ENCODE measurements at places on chromosomes 6 and 20. TPM values are rescaled to one million over a fixed set of nuclear protein-coding genes. Genes with fewer than 3 reads are reported as not detected.

GRCh38 chr6:167661552-167662044 is 165.1 kb upstream of the AFDN start:
- DNase-seq, result no peak

DNA sequence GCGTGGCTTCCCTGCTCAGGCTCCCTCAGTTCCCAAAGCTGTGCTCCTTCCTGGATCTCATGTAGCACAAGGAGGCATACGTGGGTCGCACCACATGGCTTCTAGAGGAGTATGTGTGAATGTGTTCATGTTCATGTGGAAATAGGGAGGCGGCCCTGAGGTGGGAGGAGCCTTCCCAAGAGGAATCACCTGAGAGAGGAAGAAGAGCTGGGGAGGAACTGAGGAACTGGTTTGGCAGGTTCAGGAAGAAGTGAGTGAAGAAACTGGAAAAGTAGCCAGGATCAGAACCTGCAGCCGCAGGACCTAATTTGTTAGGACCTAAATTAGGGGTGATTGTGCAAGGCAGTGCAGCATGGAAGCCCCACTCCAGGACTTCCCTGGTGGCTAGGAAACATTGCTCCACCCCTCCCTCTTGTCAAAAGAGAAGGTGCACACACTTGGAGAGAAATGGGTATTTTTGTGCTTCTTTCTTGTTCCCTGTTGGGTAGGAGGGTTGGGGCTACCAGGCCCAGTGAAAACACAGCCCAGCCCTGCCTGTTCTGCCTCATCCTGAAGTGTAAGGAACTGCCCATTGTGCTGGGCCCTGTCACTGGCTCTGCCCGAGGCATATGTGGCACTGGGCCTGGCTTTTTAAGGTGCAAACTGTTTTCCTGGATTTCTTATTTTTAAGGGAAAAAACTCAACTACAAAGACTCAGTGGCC is 20.7 kb downstream of the SYNJ2 start:
- DNase-seq, result no peak

DNA sequence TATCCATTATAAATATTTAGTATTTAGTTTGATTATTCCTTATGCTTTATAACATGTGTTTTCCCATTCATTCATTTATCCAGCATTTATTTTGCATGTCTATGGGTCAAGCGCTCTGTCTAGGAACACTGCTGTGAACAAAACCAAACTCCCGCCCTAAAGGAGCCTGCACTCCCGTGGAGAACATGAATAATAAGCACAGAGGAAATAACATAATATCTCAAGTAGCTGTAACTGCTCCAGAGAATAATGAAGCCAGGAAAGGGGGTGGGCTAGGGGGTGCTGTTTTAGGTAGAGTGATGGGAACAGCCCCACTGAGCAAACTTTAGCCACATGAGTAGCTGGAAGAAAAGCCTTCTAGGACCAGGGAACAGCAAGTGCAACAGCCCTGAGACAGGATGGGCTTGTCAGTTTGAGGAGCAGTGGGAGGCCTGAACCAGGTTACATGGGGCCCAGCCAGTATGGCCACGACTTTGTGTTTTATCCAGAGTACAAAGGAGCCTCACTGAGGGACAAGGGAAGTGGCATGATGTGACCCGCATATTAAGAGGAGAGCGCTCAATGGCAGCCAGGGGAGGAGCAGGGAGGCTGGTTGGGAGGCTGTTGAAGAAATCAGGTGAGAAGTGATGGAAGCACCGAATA is 24.4 kb upstream of the PRND start:
- no peak for DNase-seq

DNA sequence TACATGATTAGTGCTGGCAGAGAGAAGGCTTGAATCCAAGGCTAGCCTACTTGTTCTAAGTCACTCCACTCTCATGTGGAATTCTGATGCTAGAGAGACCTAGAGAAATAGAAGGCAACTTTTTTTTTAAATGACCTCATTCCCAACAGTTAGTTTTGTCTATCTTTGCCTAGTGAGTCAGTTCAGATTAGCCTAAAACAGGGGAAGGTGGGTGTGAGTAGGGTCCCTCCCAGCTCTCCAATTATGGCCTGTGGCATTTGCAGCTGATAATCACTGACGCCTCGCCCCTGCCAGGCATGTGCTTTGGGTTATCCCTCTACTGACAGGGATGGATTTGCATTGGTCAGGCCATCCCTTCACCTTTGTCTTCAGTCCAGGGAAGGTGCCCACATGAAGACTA is 13.6 kb downstream of the TXLNB start:
- no peak for DNase-seq

DNA sequence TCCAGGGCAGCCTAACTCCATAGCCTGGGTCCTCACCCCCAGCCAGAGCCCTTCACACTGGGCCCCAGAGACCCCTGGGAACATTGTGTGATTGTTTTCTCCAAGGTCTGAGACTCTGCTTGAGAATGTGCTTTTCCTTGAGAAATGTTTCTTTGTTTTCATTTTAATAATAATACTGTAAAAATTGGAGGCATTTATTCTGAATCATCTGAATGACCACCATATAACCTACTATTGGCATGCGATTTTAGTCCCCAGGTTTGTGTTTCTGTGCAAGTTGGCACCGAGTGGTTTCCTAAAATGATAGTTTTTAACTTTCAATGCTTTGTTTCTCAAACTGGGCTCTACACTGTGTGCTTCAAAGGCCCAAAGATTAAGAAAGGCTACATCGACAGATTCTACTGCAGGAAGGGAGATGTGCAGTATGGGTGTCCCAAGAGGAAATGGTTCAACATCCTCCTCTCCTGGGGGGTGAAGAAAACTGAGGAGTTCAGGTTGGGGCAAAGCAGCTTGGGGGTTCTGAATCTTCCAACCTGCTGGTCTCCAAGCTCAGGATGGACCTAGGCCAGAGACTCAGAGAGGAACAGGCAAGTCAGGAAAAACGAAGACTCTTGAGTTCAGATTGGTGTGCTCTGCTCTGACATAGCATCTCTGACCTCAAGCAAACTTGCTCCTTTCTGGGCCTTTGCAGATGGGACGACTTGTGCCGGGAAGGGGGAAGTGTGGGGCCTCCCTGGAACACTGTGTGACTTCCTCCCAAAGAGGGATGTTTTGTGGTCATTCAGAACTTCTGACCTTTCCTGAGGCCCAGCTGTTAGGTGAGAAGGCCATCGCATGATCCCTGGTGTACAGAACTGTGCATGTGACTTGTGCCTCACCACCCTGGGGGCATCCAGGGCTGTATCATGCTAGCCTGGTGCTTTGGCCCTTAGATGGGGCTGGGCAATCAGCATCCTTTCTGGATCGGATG is 31.0 kb downstream of the DAAM2 start:
- no peak for DNase-seq

DNA sequence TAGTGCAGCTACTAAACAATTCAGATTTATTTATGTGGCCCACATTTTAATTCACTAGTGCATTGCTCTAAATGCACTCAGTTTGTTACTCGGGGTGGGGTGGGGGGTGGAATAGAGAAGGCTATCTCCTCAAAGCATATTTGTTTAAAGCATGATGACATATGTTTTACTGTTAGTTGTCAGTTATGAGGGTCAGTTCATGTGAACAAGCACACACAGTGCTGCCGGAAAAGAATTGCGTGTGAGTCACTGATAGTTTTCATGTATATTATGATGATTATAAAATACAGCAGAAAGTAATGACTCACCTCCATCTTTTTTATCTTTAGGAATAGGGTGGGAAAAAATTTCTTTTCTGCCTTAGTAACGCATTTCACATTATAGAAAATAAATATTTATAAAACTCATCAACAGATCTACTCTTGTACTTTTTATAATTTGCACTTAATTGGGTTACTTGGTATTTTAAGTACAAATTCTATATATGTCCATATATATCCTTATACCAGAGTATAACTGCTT is 42.2 kb upstream of the STXBP5 start:
- DNase-seq, result no peak

GRCh38 chr20:44448753-44449546 is 26.7 kb upstream of the TTPAL start:
- peak; percentile 79 for DNase-seq

- DNase-seq, result no peak
These were observed 54.5 kb upstream of the MRPS10 start for GRCh38 chr6:42271834-42272805.

GRCh38 chr6:81690073-81690472 is 62.4 kb downstream of the TENT5A start:
- no peak for DNase-seq

The RSPO3 gene
- total RNA-seq, result not detected

GRCh38 chr6:29679962-29680361 is 990 bp downstream of the ZFP57 start:
- no peak for DNase-seq

DNA sequence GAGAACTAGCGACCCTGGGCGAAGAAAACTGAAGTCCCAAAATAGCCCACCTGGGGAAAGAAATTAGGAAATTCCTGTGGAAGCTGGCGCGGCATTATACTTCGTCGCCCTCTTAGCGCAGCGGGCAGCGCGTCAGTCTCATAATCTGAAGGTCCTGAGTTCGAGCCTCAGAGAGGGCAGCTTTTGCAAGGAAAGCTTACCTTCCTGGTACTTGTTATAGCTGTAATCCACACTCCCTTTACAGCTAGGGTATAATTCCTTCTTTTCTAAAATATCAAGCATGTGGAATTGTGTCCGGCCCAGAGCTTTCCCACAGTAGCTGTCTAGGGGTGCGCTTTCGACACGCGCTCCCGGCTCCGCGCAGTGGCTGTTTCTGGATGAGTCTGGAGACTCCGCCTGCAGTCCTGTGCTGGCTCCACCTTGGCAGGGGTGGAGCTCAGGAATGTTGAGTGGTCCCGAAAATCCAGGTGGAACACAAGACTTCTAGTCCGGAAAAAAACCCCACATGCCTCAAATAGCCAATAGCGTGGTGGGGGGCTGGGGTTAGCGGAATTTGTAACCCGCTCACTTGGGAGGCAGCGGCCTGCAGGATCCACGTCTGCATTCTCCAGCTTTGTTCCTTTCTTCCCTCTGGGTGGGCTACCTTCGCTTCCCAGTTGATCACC is 83.7 kb upstream of the ZNF322 start:
- peak; percentile 72 for DNase-seq

DNA sequence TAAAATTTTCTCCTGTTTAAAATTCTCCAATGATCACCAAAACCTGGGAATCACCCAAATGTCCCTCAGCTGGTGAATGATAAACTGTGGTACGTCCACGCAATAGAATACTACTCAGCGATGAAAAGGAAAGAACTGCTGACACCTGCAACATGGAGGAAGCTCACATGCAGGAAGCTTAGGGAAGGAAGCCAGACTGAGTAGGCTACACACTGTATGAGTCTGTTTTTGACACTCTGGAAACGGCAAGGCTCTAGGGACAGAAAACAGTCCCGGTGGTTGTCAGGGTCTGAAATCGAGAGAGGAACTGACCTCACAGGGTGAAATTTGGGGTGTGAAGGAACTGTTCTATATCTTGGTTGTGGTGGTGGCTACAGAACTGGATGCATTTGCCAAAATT is 25.2 kb upstream of the TLDC2 start:
- DNase-seq, result no peak

GRCh38 chr20:41553142-41553879 is 64.9 kb downstream of the CHD6 start:
- no peak for DNase-seq

GRCh38 chr20:58086763-58087561 is 141.5 kb downstream of the ANKRD60 start:
- DNase-seq, result peak; percentile 72

DNA sequence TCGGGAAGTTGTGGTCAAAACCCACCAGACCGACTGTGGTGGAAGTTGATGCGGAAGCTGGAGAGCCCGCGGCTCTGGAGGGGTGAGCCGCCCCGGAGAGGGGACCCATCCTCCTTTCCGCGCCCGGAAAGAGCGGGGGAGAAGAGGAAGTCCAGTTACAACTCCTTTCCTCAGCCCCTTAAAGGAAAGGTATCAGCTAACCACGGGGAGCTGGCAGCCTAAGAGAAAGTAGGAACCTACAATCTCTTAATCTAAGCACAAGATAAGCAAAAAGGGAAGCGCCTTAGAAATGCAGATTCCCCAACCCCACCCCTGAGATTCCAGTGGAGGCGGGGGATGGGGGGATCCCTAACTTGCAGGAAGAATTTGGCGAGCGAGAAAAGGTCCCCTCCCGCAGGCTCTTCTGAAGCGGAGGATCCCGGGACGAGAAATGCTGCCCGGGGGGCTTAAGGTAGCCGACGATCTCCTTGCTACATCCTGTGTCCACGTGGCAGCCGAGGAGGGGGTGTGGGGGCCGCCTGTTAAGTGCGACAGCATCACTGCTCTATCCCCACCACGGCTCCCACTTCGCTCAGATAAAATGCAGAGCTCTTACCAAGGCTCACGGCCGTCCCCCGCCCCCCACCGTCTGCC is 87.5 kb downstream of the ZFP64 start:
- peak; percentile 68 for DNase-seq

GRCh38 chr20:57289391-57290177 is 23.1 kb upstream of the BMP7 start:
- no peak for DNase-seq

The CAGE1 gene
- 0.11 TPM for total RNA-seq

The SPATS1 gene
- total RNA-seq, result not detected

DNA sequence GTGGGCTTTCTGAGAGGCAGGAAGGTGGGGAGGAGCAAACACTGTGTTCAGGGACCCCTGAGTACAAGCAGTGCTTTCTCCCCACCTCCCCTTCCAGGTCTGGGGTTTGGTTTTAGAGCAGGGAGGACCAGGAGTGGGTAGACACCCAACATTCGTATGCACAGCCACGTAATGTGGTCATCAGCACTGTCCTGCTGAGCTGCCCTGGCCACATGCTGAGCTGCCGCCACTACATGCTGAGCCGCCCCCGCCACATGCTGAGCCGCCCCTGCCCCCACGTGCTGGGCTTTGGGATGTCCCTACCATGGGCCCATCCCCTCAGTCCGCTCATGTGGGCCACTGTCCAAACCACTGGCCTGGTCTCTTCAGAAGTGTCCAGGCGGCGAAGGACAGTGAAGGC is 214.9 kb upstream of the CST7 start:
- DNase-seq, result no peak

The RAET1L gene
- not detected for total RNA-seq

- DNase-seq, result no peak
These were observed 45.1 kb upstream of the TASP1 start for GRCh38 chr20:13683833-13684232.

DNA sequence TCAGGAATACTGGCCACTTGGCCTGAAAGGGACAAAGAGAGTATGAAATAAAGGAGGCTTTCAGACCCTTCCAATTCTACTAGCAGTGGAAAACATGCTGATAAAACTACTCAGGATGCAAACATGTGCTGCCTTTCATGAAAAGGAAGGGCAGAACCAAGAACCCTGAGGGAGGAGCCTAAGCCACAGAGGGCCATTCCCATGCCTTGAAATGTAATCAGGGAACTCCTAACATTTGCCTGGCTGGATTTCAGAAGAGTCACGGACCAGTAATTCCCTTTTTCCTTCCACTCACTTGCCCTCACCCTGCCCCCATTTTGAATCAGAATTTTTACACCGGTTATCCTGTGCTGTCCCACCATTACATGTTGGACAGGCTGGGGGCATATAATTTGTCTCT is 116.2 kb downstream of the LAMP5 start:
- DNase-seq, result no peak

- no peak for DNase-seq
These were observed 769.9 kb downstream of the QKI start for GRCh38 chr6:164184410-164184809.

DNA sequence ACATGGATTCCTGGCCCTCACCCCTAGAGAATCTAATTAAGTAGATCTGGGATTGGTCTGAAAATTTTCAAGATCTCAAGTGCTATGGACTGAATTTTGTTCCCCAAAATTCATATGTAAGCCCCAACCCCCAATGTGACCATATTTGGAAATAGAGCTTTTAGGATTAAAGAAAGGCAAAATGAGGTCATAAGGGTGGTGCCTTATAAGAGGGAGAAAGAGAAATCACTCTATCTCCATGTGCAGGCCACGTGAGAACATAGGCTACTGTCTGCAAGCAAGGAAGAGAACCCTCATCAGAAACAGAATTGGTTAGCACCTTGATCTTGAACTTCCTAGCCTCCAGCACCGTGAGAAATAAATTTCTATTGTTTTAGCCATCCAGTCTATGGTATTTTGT is 8.5 kb upstream of the DSE start:
- DNase-seq, result no peak

Measured in WTC11 (cell line).